ENCODE measurements at places on chromosomes 3 and 15. TPM values are rescaled to one million over a fixed set of nuclear protein-coding genes. Genes with fewer than 3 reads are reported as not detected.
A peak's percentile ranks its signal among the peaks of the same experiment; 100 is the strongest.

DNA sequence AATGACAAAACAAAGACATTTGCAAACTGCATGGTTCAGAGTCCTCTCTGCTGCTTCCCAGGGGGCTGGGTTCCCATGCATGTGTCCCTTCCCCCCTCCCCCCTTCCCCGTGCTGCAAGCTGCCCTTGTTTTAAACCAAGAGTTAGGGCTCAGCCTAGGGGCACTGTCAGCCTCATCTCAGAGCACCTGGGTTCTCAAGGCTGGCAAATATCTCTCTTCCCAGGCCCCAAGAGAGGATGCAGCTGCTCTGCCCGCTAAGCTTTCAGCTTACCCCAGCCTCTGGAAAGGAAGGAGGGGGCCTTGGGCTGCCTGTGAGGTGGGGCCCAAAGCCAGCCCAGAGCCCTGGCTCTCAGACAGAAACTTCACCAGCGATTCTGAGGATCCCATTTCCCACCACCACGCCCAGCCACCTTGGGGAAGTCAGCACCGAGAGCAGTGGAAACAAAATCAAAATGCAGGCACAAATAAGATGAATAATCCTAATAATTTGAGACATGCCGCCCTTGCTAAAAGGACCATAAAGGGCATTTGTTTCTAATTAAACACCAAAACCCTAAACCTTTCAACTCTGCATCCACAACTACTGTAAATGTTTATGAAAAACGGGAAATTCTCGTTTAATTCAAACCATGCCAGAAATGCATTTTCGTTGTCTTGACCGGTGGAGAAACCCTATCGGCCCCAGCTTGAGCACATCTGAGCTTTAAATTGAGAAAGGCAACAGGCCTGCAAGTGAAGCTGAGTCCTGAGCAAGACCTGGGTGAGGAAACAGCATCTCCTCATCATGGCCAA, 67.7 kb upstream of the WNT5A start:
- no peaks in the 10 kb centered on the region for H3K4me1 ChIP-seq
- no peaks in the 10 kb centered on the region for H3K36me3 ChIP-seq
- DNase-seq: no peak
- no peaks in the 10 kb centered on the region for H3K27me3 ChIP-seq

DNA sequence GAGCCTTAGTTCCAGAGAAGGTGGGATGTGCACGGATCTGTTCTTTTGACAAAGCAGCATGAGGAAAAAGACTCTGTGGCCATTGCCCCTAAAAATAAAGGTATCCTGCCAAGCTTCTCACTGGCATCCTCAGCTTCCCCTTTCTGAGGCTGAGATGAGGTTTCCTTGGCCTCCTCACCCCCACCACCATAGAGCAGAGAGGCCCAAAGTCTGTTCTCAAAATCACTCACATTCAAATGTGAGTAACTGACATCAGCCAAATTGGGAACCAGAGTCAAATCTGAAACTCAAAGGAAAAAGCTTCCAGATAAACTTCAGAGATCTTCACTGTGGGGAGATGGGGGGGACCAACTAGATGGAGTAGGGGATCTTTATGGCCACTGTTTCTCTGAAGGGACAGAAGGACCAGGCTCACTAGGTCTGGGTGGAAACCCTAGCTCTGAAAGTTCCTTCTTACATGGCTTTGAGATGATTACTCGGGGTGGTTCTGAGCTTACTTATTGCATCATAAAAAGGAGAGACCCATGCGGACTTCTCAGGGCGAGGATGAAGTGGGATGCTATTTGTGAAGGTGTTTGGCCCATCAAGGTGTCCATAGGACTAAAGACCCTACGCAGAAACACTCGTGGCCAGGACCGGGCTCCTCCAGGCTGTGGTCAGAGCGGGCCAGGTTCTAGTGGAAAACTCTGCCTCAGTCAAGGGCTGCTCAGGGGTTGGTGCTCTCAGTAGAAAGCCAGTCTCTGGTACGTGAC, 61.5 kb upstream of the MEF2A start:
- peak; percentile 70 for DNase-seq
- no peaks in the 10 kb centered on the region for H3K36me3 ChIP-seq
- H3K27ac ChIP-seq: peak overlapping the region; percentile 60
- H3K4me1 ChIP-seq: peaks cover 91% of the 10 kb centered on the region

The CHST2 gene
- total RNA-seq: 24.8 TPM

- H3K4me3 ChIP-seq: peak within 1 kb of the TSS; percentile 48
- H3K36me3 ChIP-seq: no peaks in the 10 kb centered on the region
- peak within 1 kb of the TSS; percentile 99 for H3K27ac ChIP-seq
- peaks cover 57% of the 10 kb centered on the region for H3K4me1 ChIP-seq
- DNase-seq: peak; percentile 68
- no peaks in the 10 kb centered on the region for H3K27me3 ChIP-seq
These were observed at the start of gene TNK2 for GRCh38 chr3:195907934-195908693. Gene TNK2, minus strand, starts transcription at chr3:195908551. Its CDS starts 19,963 bp downstream, at chr3:195888588.

The CLSTN2 gene
- total RNA-seq: not detected

- no peak within 1 kb of the TSS for H3K4me3 ChIP-seq
- peaks cover 2% of the 10 kb centered on the region for H3K27me3 ChIP-seq
These were observed at the start of gene DAZL for GRCh38 chr3:16604887-16605602. Gene DAZL, minus strand, starts transcription at chr3:16605423. Its CDS starts 218 bp downstream, at chr3:16605205.

DNA sequence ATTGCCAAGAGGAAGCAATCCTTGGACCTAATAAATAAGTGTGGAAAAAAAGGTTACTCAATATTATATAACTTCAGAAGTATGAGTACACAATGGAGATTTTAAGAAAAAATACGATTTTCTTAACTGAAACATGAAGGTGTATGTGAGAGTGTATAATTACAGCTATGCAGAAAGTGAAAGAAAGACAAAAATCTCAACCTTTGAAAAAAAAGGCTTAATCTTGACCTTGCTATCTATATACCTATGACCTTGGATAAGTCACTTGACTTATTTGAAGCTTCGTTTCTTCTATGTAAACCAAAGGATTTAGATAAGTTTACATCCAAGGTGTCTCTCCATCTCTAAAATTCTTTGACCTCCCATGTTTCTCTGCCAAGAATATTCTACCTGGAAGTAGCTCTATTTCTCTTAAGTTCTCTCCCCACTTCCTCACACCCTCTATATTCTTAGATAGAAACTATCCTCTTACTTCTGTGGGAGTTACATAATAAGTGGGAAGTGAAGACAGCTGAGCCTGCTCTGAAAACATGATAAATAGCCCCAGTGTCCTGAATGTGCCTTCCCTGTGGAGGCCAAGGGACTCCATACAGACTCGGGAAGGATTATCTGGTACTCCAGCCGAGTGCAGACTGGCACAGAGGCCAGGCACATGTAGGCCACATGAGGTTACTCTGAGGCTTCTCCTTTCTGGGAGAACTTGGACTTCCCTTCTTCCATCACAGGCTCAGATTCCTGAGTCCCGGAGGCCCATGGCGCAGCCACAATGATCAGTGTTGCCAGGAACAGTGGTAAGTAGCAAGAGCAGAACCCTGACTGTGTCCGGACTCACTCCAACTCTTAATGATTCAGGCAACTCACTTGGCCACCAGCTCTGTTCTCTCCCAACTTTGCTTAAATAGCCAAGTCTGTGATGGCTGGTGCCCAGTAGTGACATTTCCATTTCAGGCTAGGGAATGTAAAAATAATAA, 166.8 kb upstream of the COL8A1 start:
- no peak overlapping the region for H3K4me3 ChIP-seq
- no peaks in the 10 kb centered on the region for H3K36me3 ChIP-seq
- H3K4me1 ChIP-seq: no peaks in the 10 kb centered on the region

DNA sequence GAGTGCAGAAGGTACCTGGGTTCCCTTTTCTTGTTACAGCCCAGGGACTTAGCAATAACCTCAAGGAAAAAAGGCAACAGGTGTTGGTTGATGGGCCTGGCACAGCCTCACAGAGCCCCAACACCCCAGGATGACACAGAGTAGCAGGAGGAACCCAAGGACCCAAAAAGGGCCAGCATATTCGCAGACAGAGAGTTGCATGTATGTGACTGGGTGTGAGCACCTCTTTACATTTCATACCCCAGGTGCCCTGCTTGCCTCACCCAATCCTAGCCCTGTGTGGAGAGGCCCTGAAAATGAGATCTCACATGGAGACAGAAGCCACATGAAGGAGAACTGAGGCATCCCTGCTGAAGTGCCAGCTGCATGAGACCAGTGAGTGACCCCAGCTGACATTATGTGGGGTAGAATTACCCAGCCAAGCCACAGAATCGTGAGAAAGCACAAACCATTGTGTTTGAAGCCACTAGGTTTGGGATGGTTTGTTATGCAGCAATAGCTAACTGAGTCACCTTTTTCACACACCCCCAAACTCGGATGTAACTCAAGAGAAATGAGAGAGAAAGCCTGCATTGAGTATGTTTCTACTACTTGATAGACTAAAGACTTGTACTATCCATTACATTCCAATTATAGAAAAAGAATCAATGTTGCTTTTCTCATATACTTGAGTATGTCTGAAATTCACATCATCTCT, 26.2 kb upstream of the HHATL start:
- H3K4me3 ChIP-seq: no peak overlapping the region
- H3K36me3 ChIP-seq: no peaks in the 10 kb centered on the region
- H3K27ac ChIP-seq: no peak overlapping the region
- H3K27me3 ChIP-seq: no peaks in the 10 kb centered on the region
- no peak for DNase-seq

GRCh38 chr15:74773731-74774252, 8.1 kb upstream of the CSK start:
- no peaks in the 10 kb centered on the region for H3K36me3 ChIP-seq
- H3K4me3 ChIP-seq: no peak overlapping the region
- no peak for DNase-seq
- peak overlapping the region; percentile 25 for H3K27ac ChIP-seq
- peaks cover 87% of the 10 kb centered on the region for H3K4me1 ChIP-seq

- H3K36me3 ChIP-seq: no peaks in the 10 kb centered on the region
- no peak overlapping the region for H3K4me3 ChIP-seq
- DNase-seq: peak; percentile 26
- H3K27me3 ChIP-seq: no peaks in the 10 kb centered on the region
- no peak overlapping the region for H3K27ac ChIP-seq
These were observed 328.3 kb downstream of the MFSD1 start for GRCh38 chr3:159130108-159130507.

DNA sequence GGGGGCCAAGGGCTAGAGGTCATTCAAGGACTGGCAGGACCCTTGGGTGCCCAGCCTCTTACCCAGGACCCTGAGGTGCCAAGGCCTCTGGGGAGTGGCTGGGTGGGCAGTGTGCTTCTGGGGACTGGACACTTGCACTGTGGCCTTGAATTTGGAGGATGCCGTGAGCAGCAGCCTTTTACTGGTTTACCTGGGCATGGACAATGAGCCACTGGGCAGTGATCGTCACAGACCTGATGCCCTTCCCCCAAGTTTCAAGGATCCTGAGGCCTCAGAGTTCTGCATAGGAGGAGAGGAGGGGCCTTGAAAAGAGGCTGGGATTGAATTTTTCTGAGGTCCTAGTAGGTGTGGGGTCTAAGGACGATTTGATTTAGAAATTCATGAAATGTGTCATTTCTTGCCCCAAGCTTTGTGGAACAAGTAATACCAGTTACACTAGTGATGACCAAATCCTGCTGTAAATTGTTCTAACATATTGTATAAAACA, 146.1 kb upstream of the TPM1 start:
- H3K36me3 ChIP-seq: no peaks in the 10 kb centered on the region
- H3K4me1 ChIP-seq: no peaks in the 10 kb centered on the region
- H3K27me3 ChIP-seq: no peaks in the 10 kb centered on the region

GRCh38 chr3:53109190-53109589, 21.0 kb downstream of the RFT1 start:
- no peak for DNase-seq
- no peak overlapping the region for H3K27ac ChIP-seq
- H3K4me3 ChIP-seq: no peak overlapping the region
- H3K36me3 ChIP-seq: peaks cover 50% of the 10 kb centered on the region
- H3K27me3 ChIP-seq: no peaks in the 10 kb centered on the region

DNA sequence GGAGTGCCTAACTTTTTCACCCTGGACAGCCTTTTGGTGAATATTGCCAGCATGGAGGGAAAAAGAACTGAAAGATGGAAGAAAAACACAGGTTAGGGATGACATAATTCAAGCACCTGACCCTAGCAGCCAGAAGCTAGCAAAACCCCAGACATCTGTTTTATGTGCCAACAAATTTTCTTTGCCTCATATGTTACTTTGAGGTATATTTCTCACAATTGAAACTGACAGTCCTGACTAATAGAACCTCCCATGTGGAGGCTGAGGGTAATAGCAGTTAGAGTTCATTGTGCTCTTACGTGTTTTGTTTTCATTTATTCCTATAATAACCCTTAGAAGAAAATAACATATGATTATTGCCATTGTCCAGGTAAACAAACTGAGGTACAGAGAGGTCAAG, 71.5 kb upstream of the SLC25A26 start:
- no peak for DNase-seq
- no peaks in the 10 kb centered on the region for H3K27me3 ChIP-seq
- H3K36me3 ChIP-seq: no peaks in the 10 kb centered on the region
- no peaks in the 10 kb centered on the region for H3K4me1 ChIP-seq

DNA sequence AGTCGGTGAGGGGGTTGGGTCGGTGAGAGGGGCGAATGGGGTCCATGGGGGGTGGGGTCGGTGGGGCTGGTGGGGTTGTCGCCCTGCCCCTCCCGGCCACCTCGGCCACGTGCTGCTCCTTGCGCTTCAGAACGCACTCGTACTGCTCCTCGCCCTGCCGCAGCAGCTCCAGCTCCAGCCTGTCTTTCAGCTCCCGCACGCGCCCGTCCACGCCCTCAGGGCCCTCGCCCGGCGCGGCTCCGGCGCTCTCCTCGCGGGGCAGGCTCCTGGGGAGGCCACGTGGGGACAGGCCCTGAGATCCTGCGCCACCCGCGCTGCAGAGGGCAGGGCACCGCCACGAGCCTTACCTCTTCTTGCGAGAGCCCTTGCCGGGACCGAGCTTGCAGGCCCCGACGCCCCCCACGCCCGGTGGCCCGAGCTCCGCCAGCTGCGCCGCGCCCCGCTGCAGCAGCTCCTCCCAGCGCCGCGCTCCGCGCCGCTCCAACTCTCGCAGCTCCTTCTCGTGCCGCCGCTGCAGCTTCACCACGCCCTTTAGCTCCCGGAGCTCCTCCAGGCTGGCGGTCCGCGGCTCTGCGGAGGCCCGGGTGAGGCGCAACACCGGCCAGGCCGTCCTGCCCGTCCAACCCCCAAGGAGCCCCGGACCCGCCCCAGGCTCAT, 8.2 kb upstream of the ANKRD63 start:
- H3K27ac ChIP-seq: no peak overlapping the region
- H3K36me3 ChIP-seq: no peaks in the 10 kb centered on the region
- no peaks in the 10 kb centered on the region for H3K27me3 ChIP-seq

GRCh38 chr3:105367406-105368213, 901 bp downstream of the ALCAM start:
- peaks cover 14% of the 10 kb centered on the region for H3K4me1 ChIP-seq
- no peaks in the 10 kb centered on the region for H3K27me3 ChIP-seq
- no peaks in the 10 kb centered on the region for H3K36me3 ChIP-seq
- DNase-seq: peak; percentile 91
- peak overlapping the region; percentile 89 for H3K4me3 ChIP-seq

DNA sequence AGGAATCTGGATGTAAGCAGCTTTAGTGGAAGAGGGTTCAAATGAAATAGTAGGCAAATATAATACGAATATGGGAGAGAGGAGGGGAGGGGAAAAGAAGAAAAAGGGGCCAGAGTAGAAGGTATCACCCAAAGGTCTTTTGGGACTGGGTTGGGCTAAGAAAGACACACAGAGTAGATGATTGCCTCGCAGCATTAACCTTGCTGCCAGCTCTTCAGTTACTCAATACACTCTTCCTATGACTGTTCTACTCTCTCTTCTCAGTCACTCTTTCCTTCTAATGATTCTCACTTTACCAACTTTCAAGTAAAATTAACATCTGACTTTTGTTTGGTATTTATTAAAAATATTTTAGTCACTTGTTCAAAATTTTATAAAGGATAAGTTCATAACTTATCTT, 52.8 kb downstream of the CLASP2 start:
- H3K27me3 ChIP-seq: no peaks in the 10 kb centered on the region
- H3K4me3 ChIP-seq: no peak overlapping the region
- H3K27ac ChIP-seq: no peak overlapping the region
- H3K36me3 ChIP-seq: peaks cover 6% of the 10 kb centered on the region

- no peaks in the 10 kb centered on the region for H3K36me3 ChIP-seq
- peaks cover 9% of the 10 kb centered on the region for H3K4me1 ChIP-seq
- no peaks in the 10 kb centered on the region for H3K27me3 ChIP-seq
- H3K4me3 ChIP-seq: peak overlapping the region; percentile 48
- peak; percentile 30 for DNase-seq
These were observed 25.5 kb upstream of the SNRPA1 start for GRCh38 chr15:101320501-101321052.

Measured in B cell (primary cell).